SJSA1 (cell line): ENCODE measurements at places on chromosomes 3 and 15.

DNA sequence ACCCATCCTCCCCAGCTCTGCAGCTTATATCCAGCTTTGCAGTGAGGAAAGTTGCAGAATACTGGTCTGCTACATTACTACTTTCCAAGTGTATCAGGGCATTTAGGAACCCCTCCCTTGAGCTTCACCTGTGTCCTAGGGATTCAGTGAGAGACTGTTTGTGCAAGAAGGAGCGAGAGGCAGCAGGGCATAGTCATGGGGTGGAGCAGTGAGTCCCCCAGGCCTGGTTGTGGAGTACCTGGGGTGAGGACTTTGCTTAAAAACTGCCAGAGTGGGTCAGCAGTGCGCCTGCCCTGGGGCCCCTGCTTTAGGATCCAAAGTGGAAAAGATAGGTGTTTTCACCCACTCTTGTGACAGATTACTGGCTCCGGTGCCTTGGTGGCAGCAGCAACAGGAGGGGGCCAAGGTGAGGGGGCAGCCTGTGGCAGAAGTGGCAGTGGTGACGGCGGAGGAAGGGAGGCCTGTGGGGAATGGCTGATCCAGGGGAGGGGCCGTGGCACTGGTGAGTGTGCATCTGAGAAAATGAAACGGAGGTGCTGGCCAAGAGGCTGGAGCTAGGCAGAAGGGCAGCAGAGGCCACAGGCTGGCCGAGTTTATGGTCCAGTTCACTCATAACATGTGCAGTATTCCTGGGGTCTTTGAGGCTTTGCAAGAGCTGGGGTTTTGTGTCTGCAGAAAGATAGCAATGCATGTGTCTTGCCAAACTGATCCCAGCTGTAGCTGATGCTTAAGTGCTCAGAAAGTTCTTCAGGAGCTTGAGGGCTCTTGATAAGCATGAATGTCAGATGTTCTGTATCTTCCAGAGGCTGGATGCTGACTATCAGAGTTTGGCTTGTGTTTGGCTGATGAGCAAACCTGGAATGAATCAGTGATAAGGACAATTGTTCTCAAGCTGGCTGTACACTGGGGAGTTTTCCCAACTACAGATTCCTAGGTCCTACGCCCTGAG lies 43.4 kb downstream of the GOLGA6A start:
- DNase-seq = no peak

DNA sequence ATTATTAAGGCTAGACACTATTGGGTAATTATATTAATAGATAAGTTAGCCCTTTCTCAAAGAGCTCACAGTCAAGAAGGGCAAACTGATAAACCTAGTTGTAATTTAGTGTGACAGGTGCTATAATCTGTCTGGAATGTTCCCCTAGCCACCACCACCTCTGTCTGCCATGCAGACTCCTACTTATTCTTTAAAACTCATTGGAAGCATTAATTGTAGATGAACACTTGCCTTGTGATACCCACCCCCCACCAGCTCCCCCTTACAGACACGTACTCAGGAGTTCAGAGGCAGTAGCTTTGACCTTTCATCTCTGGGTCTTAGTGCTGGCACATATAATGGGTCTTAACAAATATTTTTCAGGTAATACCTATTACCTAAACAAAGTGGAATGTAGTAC lies 195.9 kb downstream of the TP63 start:
- no peak for DNase-seq

- no peak for DNase-seq
Observed at GRCh38 chr3:130897316-130897715, 3.4 kb downstream of the ATP2C1 start.

GRCh38 chr3:36895496-36896409 lies 49.1 kb downstream of the TRANK1 start:
- DNase-seq = no peak

GRCh38 chr3:169390271-169390670 lies 273.2 kb downstream of the MECOM start:
- no peak for DNase-seq

GRCh38 chr3:14518893-14519292 lies 21.2 kb downstream of the GRIP2 start:
- DNase-seq = no peak

DNA sequence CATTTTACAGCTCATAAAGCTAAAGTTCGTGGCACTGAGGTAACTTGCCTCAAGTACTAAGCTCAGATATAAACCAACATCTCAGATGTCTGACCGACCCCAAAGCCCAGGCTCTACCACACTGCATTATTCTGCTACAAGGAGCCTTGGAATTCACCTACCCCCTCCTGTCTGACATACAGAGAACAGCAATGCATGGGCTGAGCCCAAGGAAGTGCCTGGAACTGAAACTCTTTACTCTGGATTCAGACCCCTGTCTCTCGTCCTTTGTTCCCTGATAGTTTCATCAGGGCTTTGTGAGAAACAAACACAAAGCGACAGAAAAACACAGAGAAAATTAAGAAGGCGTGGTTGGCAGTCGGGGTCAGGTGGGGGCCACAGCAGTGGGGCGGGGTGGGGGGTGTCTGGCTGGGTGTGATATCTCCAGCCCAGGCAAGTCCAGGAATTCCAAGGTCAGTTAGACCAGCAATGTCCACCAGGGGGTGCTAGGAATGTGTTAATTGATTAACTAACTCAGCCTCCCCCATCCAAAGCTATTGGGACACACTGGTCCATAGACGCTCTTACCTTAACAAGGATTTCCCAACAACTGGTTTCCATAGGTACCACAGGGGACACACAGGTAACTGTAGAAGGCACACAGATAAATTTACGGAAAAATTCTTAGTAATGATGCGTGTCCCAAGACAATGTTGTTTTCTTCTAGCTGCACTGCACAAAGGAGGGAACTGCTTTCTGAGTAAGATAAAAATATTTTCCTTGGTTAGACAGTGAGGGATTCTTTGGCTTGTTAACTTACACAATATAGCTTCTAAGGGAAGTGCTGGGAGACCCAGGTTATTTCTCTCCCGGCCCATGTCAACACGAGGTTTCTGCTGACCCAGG lies 18.8 kb upstream of the SSUH2 start:
- DNase-seq = peak; percentile 69

DNA sequence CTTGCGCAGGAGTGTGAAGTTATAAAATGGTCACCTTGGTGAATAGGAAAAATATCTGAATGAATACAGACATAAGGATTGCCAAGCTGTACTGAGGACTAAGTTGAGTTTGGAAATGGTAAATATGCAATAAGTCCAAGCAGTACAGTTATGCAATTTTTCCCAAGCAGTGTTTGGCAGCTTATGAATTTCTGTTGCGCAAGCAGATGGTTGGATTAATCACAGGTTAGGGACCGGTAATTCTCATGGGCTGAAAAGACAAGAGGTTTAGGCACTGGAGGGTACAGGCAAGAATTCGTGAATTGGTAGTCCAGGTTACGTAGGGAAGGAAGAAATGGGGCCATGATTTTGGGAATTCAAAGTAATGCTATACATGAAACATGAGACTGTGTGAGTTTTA lies 210.3 kb downstream of the RAP2B start:
- DNase-seq = no peak

- DNase-seq = no peak
Observed at GRCh38 chr3:133125802-133126201, 87.6 kb downstream of the TMEM108 start.

DNA sequence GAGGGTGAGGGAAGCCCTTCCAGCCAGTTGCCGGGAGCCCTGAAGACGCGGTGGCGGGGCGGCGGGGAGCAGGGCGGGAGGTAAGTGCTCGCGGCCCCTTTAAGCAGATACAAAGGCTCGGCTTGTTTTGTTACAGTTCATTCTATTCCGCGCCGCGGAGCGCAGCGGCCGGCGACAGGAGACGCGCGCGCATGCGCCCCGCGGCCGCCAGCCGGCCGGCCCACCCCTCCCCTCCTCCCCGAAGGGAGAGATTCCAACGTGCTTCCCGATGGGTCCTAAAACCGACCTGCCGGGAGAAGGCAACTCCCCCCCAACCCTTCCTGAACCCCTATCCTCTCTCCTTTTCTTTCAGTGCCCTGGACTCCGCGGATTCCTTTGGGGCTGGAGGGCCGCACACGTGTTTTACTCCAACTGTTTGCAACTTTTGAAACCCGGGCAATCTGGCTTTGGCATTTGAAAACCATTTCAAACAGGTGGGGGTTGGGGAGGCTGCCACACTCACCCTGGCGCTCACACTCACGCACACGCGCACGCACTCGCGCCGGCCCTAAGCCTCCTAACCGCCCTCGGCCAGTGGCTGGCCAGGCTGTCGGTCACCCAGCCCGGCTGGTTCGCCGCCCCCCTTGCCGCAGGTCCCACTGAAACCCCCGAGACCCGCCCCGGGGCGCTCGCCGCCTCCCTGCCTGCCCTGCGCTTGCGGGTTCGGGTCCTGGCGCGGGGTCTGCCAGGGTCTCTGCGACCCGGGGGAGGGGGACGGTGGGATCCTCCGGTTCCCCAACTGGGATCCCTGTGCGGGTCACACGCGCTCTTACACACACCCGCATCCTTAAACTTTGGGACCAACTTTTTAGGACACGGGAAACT lies at the start of gene MAGI1:
TSS of gene MAGI1 (minus strand) at position 193 of the 864 bp plus-strand sequence. CDS start 610 bp downstream, outside the sequence.
- peak; percentile 95 for DNase-seq

DNA sequence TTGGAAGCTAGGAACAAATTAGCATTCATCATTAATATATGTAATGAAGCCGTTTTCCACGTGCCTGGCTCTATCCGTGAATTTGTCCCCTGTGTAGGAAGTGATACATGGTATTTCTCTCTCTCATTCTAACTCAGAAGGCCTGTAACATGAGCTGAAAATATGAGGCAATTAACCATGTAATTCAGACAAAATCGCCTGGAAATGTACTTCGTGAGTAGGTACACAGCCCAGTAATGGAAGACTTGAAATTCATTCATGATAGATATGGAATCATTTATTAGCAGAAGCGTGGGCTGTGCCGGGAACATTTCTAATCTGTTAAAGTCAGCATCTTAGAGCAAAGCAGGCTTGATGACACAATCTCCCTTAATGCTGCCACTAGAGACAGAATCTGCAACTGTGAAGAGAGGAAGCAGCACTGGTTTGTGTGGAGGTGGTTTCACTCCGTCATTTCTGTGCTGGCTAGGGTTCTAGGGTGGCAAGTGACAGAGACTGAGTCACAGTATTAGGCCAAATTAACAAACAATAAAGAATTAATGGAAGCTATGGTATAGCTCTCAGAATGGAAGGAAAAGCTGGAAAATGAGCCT lies 225.0 kb upstream of the PROK2 start:
- DNase-seq = no peak

- peak; percentile 93 for DNase-seq
Observed at GRCh38 chr3:141360888-141361598, 7.3 kb upstream of the ZBTB38 start.

- DNase-seq = no peak
Observed at GRCh38 chr3:116951610-116952009, 242.0 kb downstream of the TUSC7 start.

DNA sequence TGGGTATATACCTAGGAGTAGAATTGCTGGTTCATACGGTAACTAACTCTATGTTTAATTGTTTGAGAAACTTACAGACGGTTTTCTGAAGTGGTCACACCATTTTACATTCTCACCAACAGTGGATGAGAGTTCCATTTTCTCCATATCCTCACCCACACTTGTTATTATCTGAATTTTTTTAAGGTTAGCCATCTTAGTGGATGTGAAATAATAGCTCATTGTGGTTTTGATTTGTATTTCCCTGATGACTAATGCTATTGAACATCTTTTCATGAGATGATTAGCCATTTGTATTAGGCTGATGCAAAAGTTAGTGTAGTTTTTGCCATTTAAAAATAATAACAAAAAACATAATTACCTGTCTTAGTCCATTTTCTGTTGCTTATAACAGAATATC lies 18.6 kb downstream of the CSTA start:
- no peak for DNase-seq

DNA sequence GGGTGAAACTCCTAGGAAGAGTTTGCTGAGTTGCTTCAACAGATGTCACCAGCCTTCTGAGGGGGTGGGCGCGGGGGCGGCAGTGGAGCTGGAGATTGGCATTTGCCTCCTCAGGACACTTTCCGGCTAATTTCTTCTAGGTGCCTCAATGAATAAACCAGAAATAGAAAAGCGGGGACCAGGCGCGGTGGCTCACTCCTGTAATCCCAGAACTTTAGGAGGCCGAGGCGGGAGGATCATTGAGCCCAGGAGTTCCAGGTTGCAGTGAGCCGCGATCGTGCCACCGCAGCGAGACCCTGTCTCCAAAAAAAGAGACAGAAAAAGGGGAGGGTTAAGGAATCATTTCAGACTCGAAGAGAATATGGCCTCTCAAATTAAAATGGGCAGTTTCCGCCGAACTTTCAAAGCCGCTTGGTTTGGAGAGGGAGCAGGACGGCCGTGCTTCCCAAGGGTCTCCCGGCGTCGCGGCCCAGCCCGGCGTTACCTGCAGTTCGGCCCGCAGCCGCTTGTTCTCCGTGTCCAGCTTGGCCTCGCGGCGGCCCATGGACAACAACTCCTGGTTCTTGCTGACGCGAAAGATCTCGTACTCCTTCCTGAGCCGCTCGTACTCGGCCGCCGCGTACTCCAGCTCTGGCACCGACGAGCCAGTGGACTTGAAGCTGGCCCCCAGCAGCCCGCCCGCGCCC lies 587 bp downstream of the NPHP3 start:
- peak; percentile 54 for DNase-seq

DNA sequence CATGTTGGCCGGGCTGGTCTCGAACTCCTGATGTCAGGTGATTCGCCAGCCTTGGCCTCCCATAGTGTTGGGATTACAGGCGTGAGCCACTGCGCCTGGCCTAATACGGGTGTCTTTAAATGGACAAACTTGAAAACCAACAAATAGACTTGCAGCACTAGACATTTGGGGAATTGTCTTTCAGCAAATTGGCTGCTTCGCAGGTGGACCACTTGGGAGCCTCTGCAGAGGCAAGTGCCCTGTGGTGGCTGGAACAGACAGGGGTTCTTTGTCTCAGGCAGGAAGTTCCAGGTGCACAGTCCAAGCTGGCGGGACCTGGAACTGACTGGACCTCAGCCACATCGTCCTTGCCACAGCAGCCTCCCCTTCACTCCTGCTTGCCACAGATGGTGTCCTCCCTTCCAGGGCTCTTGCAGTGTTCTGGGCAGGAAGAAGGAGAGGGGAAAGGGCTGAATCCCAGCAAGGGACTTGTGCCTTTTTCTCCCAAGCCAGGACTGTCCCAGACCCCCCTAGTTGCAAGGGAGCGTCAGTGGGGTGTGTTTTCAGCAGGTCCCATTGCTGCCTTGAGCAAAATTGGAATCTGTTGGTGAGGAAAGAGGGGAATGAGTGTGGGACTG lies 94.3 kb downstream of the TBC1D2B start:
- DNase-seq = no peak

DNA sequence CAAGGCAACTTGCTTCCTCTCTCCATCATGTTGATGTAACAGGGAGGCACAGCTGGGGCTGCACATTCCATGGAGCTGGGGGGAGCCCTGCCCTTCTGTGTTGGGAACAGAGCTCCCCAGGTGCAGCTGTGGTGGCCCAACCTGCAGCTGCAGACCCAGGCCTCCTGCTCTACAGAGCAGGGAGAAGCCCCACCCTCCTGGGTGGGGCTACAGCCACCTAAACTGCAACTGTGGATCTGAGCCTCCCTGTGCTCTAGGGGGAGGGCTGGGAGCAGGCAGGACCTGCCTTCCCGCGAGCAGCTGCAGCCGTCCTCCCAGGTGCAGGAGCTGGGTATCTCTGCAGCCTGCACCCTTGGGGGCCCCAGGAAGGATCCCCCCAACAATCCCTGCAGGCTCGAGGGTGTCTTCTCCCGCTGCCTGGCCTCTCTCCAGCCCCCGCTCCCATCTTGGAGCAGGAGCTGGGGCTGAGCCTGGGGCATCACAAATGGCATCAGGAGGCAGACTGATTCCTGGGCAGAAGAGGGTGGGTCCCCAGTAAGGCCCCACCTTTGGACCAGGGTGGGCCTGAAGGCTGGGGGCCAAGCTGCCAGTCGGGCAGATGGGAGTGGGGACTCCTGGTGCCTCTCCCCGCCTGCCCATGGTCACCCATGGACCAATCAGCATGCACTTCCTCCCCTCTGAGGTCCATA lies 7.4 kb downstream of the LRRC58 start:
- DNase-seq = no peak

- DNase-seq = no peak
Observed at GRCh38 chr15:95210436-95210981, 979.1 kb downstream of the MCTP2 start.
